Effector CD4-positive, alpha-beta T cell (primary cell): ENCODE measurements at places on chromosomes 2 and 18.

GRCh38 chr2:121273116-121273515 is 11.9 kb downstream of the TFCP2L1 start:
- DNase-seq, result no peak

DNA sequence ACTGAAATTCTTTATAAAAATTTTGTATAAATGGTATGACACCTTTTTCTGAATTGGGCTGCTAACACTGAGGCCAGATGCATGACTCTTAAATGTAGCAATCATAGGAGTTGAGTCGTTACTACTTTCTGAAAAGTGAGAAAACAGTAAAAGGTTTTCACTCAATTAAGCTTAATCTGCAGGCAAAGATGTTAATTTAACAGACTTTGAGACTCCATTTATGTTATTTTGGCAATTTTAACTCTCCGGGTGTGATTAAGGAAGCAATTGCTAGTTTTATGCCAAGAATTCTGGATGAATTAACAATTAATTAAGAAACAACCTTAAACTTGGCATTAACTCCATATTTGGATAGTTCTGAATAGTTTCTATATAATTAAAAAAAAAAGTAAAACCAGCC is 104.3 kb downstream of the AGPS start:
- DNase-seq, result no peak

DNA sequence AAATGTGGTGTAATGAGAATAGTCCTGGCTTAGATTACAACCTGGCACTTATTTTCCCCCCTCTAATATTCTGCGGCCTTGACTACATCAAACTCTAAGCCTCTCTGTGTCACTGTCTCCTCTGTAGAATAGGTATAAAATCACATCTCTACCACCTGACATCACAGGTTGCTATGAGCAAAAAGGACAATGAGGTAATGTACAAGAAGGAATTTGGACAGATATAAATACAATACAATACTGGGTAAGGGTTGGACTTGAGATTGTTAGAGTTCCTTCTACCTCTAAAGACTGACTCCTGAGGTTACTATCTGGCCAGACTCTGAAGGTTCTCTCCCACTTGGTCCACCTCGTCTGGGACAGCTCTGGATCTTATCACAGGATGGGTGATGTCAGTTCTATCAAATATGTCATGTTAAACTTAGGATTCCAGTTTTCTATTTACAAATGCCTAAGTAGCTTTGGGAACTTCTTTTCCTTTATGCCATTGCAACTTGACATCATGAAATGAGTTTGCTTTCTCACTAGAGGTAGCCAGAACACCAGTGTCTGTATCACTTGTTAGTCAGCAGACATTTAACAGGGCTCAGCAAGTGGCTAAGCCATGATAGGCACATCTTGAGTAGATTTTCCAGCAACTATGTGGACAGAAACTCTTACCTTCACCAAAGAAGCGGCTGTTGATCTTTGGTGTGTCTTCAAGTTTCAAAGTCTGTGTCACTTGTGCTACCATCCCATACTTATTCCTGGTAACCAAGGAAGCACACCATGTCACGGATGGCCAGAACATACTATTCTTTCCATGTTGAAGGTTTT is 9.5 kb downstream of the APOB start:
- no peak for DNase-seq

DNA sequence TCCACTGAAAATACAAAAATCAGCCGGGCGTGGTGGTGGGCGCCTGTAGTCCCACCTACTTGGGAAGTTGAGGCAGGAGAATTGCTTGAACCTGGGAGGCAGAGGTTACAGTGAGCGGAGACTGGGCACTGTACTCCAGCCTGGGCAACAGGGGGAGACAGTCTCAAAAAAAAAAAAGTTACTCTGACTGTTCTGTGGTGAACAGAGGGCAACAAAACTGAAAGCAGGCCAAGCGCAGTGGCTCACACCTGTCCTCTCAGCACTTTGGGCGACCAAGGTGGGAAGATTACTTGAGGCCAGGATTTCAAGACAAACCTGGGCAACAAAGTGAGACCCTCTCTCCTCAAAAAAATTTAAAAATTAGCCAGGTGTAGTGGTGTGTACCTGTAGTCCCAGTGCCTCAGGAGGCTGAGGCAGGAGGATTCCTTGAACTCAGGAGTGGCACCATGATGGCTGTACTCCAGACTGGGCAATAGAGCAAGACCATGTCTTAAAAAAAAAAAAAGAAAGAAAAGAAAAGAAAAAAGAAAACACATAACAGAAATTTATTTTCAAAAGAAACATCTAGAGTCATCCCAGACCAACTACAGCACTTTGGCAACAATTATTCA is 13.6 kb upstream of the RTN4 start:
- no peak for DNase-seq

DNA sequence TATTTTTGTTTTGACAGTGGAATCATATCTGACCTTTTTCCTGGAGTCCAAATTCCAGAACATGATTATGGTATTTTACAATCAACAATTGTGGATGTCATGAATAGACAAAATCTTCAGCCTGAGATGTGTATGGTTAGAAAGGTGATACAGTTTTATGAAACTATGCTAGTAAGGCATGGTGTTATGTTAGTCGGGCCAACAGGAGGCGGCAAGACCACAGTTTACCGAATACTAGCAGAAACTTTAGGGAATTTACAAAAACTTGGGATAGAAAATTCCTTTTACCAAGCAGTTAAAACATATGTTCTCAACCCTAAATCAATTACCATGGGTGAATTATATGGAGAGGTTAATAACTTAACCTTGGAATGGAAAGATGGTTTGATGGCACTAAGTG is 137.0 kb downstream of the DNAH6 start:
- no peak for DNase-seq

GRCh38 chr18:25341831-25342230 is 10.1 kb downstream of the ZNF521 start:
- no peak for DNase-seq

- no peak for DNase-seq
These were observed 120.9 kb downstream of the ARHGAP28 start for GRCh38 chr18:6850396-6850795.

DNA sequence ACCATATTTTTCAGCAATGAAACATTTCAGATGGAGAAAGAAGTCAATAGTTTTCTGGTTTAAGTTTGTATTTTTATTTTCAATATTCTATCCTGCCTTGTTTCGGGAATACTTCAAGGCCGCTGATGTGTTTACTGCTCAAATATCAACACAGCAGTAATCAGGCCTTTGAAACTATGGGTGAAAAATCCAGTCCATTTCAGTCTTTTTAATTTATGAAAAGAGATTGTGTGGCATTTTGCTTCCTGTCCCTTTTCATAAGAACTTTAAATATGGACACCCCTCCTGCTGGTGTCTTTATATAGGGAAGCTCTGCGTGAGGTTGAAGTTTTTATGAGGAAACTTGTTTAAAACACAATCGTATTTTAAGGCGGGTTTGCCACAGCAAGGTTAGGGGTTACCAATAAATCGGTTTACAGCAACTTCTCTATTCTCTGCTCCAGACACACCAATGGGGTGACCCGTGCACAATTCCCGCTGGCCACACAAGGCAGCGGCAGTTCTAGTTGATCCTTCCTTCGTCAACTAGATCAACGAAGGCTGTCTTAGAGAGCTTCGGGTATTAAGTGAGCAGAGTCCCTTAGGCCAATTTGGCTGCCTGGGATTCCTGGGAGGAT is 1.2 kb upstream of the TANC1 start:
- DNase-seq, result no peak

GRCh38 chr2:177275040-177275742 is 10.7 kb upstream of the NFE2L2 start:
- no peak for DNase-seq

GRCh38 chr2:47599171-47599570 is 183.8 kb upstream of the MSH6 start:
- DNase-seq, result no peak

DNA sequence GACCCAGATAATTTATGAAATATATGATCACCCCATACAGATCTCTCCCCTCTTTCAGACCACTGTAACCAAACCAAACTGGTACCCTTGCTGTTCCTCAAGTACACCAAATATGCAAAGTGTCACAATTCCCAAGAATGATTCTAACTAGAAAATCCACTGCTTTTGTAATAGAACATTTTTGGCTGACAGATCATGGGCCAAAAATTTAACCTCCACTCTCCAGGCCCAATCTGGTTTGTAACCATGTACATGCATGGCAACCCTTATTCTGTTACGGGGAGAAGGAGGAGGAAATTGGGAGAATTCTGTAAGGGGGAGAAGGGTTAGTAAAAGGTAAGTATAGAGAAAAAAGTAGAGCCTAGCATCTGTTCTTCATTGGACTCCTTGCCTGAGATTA is 62.0 kb downstream of the IKZF2 start:
- no peak for DNase-seq

DNA sequence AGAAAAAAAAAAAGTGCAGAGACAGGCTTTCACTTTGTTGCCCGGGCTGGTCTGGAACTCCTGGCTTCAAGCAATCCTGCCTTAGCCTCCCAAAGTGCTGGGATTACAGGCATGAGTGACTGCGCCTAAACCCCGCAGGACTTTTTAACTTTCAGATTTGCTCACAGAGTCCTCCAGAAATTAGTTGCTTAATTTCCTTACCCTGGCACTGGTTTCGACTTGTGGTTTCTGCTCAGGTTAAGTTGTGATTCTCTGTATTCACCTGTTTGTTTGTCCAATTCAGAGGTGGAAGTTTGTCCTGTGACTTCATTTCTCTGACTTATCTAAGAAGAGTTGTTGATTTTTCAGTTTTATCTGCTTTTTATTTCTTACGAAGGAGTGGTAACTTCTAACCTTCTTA is 238.1 kb downstream of the TMEM182 start:
- DNase-seq, result no peak

DNA sequence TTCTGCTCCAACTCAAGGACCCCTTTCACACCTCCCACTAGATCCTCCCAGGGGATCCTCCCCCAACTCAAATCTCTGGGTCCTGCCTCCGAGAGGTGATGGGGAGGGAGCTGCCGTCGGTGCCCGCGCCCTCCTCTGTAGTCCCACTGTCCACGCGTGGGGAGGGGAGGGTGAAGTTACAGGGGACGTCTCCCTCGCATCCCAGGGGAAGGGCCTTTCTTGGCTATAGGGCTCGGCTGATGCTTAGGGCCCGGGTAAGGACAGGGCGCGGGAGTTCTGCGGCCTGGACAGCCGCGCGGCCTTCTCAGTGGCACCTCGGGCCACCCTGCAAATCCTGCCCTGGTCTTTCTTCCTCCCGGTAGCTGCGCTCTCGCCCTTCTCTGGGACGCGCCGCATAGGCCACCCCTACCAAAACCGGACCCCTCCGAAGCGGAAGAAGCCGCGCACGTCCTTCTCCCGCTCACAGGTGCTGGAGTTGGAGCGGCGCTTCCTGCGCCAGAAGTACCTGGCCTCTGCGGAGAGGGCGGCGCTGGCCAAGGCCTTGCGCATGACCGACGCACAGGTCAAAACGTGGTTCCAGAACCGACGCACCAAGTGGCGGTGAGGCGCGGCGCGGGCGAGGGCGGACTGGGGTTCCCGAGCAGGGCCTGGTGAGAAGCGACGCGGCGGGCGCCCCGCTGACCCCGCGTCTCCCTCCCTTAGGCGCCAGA is 1.2 kb downstream of the TLX2 start:
- DNase-seq, result no peak

DNA sequence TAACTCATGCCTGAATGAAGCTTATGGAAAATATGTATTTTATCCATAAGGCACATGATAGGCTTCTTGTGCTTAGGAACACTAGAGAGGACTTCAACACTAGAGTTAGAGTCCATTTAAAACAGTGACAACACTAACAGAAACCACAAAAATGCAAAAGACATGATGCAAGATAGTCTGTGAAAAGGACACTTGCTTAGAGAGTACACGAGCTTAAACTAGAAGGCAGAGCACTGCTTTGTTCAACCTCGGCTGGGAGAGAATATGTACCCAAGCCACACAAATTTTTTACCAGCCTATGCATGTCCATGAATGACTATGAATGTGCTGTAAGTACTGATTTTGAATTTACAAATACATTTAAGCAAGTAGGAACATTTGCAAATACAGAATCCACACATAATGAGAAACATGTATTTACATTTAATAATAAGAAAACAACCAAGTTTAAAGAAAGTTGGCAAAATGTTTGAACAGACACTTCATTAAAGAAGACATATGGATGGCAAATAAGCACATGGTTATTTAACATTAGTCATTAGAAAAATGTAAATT is 130.6 kb downstream of the SPOPL start:
- no peak for DNase-seq
